Right cardiac atrium (tissue), 5 donors: ENCODE measurements at places on chromosomes 5 and 9.

DNA sequence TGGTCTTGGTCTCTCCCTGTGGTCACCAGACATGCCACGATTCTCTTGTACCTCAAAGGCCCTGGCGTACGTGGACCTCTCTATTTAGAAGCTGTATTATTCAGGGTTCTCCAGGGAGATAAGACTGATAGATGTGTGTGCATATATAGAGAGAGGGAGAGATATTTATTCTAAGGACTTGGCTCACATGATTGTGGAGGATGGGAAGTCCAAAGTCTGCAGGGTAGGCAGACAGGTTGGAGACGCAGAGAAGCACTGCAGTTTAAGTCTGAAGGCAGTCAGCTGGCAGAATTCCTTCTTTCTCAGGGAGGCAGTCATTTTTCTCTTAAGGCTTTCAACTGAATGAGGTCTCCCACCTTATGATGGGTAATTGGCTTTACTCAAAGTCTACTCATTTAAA, 16.3 kb downstream of the C9orf57 start:
- no peak for DNase-seq

DNA sequence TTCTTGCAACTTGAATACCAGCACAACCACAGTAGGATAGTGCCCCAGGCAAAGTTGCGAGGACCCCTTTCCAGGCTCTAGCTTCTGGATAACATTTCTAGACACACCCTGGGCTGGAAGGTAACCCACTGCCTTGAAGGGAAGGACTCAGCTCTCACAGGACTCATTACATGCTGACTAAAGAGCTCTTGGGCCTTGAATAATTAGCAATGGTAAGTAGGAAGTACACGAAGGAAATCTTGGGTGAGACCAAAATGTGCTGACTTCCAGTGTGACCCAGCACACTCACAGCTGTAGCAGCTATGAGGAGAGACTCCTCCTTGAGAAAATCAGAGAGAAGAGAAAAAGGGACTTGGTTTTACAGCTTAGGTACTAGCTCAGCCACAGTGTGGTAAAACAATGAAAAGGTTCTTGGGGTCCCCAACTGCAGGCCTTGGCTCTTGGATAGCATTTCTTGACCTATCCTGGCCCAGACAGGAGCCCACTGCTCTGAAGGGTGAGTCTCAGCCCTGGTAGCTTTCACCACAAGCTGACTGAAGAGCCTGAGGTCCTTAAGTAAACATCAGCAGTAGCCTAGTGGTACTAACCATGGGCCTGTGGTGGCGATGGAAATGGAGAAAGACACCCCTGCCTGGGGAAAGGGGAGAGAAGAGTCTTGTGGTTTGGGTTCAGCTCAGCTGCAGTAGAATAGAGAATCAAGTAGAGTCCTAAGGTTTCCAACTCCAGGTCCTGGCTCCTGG, 621.7 kb downstream of the SEMA5A start:
- DNase-seq: no peak

DNA sequence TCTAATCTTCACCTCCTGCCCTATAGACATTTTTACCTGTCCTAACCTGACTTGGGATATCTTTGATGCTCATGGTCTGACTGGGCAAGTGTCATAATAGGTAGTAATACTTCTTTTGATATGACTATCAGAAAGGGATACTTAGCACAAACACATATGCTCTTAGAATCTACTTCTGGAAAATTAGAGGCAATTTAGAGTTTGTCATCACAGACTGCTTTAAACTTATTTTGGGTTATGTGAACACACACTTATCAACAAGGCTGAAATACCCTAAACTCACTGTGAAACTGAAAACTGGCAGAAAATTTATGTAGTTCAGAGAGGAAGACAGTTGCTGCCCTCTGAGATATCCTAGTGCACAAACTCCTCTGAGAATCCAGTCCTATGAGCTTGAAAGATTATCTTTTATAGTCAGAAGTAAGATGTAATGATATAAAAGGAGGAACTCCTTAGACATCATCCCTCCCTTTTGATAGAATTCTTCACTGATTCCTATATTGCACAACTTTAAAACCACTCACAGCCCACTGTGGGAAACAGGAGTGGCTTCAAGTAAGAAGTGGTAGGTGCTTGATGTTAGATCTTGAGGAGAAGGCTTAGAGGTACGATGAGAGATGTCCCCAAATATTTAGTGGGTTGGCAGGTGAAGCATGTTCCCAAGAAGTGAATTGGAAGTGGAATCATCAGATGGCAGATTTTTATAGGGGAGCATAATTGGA, 273.3 kb downstream of the MAN2A1 start:
- no peak for DNase-seq

DNA sequence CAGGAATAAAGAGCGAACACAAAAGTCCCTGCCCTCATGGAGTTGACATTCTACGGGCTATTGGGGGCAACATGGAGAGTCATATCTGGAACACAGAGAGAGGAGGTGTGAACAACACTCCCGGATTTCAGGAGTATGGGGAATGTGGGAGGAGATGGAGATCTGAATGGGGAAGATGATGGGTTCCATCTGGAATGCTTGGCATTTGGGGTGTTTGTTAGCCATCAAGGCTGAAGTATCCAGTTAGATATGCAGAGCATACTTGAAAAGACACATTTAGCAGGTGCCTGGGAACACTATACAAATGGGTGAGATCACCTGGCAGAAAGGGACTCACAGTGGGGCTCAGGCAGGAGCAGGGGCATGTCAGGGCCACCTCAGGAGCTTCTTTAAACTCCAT, 61.1 kb downstream of the EGFLAM start:
- no peak for DNase-seq

DNA sequence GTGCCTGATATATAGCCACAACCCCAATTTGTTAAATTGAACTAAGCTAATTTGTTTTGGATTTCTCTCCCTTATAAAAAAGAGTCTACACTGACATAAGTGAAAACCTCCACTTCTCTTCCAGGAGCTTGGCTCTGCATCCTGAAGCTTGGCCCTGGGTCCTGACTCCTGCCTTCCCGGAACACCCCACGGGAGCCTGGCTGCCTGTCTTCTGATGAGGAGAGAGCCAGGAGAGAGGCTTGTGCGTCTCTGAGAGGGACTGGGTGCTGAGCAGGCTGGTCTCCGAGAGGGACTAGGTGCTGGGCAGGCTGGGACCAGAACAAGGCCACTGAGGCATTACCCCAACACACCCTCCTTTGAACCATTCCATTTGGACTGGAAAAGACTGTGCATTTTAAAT, 6.5 kb upstream of the PTGES start:
- peak; percentile 66 for DNase-seq

DNA sequence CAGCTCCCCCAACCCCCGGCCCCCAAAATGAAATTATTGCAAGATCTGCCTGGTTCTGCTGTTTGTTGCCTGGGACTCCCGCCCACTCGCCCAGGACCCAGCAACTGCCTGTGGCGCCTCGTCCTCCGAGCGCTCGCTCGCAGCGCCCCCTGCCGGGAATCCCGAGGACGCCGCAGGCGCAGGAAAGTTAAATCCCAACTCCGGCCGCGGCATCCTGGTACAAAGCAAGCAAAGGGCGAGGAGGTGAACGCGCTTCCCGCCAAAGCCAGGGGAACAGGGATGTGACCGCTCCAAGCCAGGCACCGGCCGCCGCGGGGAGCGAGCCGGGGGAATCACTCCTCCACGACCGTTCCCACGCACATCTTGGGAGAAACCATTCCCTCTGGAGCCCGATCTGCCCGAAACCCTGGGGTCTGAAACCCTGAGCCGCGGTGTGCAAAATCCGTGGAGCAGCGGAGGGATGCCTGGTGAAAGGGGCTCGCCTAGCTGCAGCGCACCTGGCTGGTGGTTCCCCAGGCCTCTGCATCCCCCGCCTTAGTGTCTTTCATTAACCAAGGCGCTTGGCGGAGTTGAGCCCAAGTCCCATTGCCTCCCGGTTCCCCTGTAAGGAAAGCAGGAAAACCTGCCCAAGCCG, 1.3 kb downstream of the SEMA5A start:
- DNase-seq: peak; percentile 82

DNA sequence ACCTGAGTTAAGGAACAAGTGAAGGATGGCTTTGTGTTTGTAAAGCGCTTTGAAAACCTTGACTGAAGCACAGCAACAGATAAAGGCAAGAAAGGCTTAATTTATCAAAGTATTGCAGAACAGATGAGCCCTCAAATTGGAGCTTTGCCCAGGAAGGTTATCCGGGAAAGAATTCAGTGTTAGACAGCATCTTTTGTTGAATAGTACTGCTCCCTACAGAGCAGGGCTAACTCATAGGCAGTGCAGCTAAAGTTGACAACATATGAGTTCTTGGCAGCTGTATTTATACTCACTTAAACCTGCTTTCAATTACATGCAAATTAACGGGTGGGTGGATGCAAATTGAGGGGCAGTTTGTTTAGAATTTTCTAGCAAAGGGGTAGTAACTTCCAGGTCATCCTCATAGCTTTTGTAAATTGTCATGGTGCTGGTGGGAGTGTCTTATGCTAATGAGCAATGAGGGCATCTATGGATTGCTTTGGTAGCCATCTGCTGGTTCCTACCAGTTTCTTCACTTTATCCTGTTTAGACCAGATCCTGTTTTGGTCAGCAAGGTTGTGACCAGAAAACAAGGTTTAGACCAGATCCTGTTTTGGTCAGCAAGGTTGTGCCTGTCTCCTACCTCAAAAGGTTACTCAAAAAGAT, 105.8 kb downstream of the GDA start:
- DNase-seq: no peak

- peak; percentile 53 for DNase-seq
Observed at GRCh38 chr9:136863623-136864273, 2.4 kb downstream of the EDF1 start.
